NAMALWA (cell line): ENCODE measurements at places on chromosomes 3 and 15.

DNA sequence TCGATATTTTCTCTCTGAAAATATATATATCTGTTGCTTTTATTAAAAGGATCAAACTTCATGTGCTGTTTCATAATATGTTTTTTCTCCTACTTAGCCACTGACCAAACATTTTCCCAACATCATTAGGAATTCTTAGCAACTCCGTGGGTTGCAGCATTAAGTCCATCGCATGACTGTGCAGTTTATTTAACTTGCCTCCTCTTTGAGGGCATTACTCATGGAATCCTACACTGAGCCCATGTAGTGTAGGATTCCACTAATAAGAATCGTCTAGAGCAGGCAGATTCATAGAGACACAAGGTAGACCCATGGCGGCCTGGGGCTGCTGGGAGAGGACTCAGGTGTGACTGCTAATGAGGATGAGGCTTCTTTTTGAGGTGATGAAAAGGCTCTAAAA, 49.3 kb downstream of the CMTM6 start:
- no peak for DNase-seq

GRCh38 chr15:50318697-50319096, 36.3 kb downstream of the GABPB1 start:
- DNase-seq: no peak

- no peak for DNase-seq
Measured at GRCh38 chr3:190120269-190121060, at the start of gene P3H2. TSS of gene P3H2 (minus strand) at chr3:190120897. CDS start at chr3:190120731, 166 bp downstream.

GRCh38 chr3:67018105-67018788, 20.1 kb downstream of the KBTBD8 start:
- peak; percentile 17 for DNase-seq
